Hair follicle dermal papilla cell (primary cell): ENCODE measurements at places on chromosomes 6 and 20. TPM values are rescaled to one million over a fixed set of nuclear protein-coding genes. Genes with fewer than 3 reads are reported as not detected.

NUP43 gene
- 23.4 and 35.1 TPM in 2 replicates for total RNA-seq

ENPP5 gene
- 0.24 and 0.65 TPM in 2 replicates for total RNA-seq

KHDC1L gene
- 1.1 TPM in 1 of 2 replicates, not detected in the other for total RNA-seq

PXDC1 gene
- total RNA-seq = 149 and 150 TPM in 2 replicates

PSORS1C2 gene
- not detected in 2 replicates for total RNA-seq

EYS gene
- under 0.01 TPM in 2 replicates for total RNA-seq

VWA7 gene
- total RNA-seq = under 0.01 and 0.97 TPM in 2 replicates

PROCR gene
- 21.7 and 24.2 TPM in 2 replicates for total RNA-seq

NOP56 gene
- 81.8 and 93.3 TPM in 2 replicates for total RNA-seq

GSTA1 gene
- not detected in 2 replicates for total RNA-seq

PREX1 gene
- 13.6 and 26.0 TPM in 2 replicates for total RNA-seq

SLC35F1 gene
- total RNA-seq = under 0.01 TPM in 1 of 2 replicates, not detected in the other

PTCRA gene
- total RNA-seq = not detected in 2 replicates

TMEM170B gene
- 1.5 and 2.3 TPM in 2 replicates for total RNA-seq

HEY2 gene
- 2.2 and 2.3 TPM in 2 replicates for total RNA-seq

LRRN4 gene
- total RNA-seq = 0.12 and 0.16 TPM in 2 replicates

SLC17A1 gene
- not detected in 2 replicates for total RNA-seq

CEP57L1 gene
- total RNA-seq = 14.7 and 20.0 TPM in 2 replicates

TPBG gene
- 73.3 and 90.5 TPM in 2 replicates for total RNA-seq

ADA gene
- total RNA-seq = 29.9 and 37.2 TPM in 2 replicates

MCM3 gene
- 13.0 and 13.5 TPM in 2 replicates for total RNA-seq

TMX4 gene
- 23.2 and 26.1 TPM in 2 replicates for total RNA-seq

TLDC2 gene
- 0.49 and 0.97 TPM in 2 replicates for total RNA-seq

FUT9 gene
- not detected in 2 replicates for total RNA-seq

GRM4 gene
- not detected in 2 replicates for total RNA-seq

FKBP1C gene
- total RNA-seq = 0.24 and 1.1 TPM in 2 replicates

CAP2 gene
- total RNA-seq = 1.9 and 10.5 TPM in 2 replicates

COL11A2 gene
- total RNA-seq = 0.61 and 0.65 TPM in 2 replicates
